ENCODE measurements at places on chromosomes 7 and 10.

GRCh38 chr10:78759456-78760120 lies 309.2 kb upstream of the ZMIZ1 start:
- DNase-seq, result no peak

DNA sequence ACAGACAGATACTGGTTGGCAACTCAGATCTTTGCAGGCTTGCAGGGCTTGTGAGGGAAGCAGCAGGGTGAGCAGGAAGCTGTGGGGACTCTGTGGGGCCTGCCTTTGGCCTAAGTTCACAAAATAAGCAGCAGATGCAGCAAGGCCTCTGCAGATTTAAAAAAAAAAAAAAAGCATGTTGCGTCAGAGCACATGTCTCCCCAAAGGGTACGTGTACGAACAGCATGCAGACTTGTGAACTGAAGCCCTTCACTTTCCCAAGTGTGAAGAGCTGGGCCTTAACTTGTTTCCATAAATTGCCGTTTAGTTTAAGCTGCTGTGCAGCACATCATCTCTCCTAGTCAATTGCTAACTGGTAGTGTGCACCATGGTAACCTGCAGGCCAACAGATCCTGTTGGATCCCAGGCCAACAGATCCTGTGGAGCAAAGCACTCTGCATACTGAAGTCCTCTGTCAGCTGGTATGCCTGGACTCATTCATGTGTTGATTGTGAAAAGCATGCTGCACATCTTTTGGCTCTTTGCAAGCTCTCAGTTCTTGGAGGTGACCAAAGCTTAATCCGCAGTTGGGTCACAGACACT lies 10.8 kb upstream of the XPNPEP1 start:
- DNase-seq, result no peak

GRCh38 chr7:65722361-65722792 lies 150.5 kb upstream of the VKORC1L1 start:
- peak; percentile 77 for DNase-seq

DNA sequence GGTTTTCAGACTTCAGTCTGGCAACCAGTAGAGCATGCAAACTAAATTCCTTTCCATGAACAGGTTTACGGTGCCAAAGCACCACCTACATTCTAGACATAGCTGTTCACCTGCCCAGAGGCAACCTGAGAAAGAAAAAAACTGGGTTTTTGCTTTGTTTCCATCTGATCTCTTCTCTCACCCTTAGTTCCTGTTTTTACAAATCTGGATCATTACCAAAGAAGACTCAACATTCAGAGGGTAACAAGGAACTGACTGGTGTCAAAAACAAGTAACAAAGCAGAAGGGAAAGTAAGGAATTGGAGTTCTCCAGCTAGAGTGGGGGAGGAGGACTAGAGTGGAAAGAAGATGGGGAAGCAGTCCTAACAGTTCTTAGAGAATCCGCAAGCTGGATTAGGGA lies 36.4 kb downstream of the CPVL start:
- no peak for DNase-seq

DNA sequence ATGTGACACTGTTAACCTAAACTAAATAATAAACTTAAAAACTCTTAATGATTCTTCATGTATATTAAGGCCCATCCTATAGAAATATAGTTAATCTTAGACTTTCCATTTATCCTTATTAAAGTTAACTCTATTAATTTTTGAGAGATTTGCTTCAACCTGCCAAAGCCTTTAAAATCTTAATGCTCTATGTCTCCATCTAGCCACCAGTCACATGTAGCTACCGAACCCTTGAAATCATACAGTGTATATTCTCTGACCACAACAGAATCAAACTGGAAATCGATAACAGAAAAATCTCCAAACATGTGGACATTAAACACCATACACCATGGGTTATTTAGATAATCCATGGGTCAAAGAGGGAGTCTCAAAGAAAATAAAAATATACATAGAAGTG lies 51.9 kb downstream of the ASZ1 start:
- no peak for DNase-seq

DNA sequence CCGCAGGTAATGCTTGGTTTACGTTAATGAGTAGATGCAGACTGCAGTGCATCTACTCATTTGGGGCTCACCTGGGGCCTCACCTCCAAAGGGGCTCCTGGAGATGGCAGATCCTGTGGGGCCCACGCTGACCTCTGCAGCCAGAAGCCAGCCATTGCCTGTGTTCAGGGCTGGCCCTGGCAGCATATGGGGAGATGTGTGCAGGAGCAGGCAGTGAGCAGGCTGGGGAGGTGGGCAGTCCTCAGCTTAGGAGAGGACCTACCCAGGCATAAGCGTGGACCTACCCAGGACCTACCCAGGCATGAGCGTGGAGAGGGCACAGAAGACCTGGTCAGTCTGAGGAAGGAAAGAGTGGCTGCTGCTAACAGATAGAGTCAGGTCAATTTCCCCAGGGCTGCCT lies 178.5 kb downstream of the PTPRN2 start:
- DNase-seq, result no peak

GRCh38 chr7:143448429-143448828 lies 5.2 kb downstream of the TAS2R60 start:
- no peak for DNase-seq

DNA sequence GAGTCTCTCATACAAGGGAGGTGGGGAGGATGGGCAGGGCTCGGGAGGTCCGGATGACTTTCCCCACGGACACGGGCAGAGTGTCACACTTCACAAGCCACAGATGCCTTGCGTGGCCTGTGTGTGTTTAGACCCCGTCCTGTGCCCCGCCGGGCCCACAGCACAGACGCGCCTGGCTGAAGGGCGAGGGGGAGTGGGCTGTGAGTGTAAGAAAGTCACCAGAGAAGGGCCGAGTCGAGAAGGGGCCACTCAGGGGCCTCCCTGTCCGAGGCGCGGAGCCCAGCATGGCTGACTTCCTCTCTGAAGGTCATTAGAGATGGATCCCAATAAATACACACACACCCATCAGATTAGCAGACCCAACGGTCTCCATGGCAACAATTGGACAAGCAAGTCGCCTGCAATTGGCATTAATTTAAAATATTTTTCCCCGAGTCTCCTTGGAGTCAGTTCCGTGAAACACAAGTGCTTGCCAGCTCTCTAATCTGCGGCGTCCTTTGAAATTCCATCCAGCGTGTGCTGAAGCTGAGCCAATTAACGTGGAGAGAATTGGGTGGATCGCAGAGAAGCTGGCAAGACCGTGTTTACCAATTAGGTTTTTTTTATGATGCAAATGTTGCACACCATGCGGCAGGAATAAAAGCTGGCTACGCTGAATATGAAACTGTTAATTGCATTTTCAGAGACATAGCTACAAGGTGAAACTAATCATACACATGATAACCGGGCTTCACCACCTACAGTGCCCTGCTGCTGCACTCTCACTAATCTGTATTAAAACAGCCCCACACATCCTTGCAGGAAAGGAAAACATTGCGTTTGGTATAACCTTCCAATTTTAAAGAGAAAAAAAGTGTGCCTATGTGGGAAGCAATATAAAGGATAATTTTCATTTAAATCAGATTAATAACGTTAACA lies 571.2 kb downstream of the PTPRN2 start:
- DNase-seq, result no peak

GRCh38 chr7:17289074-17289645 lies 9.3 kb upstream of the AHR start:
- DNase-seq, result no peak

DNA sequence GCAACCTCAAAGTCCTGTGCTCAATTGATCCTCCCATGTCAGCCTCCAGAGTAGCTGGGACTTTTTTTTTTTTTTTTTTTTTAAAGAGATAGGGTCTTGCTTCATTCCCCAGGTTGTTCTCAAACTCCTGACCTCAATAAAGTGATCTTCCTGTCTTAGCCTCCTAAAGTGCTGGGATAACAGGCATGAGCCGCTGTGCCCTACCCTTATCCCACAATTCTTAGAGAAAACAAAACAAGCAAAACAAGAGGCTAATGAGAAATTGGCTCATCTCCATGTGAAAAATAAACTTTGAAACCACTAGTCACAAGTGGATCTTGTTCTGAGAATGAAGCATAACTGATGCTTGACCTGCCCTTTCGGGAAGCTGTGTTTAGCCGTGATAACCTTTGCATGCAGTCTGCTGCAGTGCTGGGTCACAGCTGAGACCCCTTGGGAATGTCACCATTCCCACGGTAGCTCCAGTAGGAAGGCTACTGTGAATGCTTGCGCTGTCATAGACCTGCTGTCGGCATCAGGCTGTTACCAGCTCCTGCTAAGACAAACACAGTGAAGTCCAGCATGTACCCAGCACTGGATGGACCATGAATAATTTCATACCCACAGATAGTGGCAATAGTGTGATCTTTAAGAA lies 290.7 kb upstream of the KIAA1217 start:
- no peak for DNase-seq

DNA sequence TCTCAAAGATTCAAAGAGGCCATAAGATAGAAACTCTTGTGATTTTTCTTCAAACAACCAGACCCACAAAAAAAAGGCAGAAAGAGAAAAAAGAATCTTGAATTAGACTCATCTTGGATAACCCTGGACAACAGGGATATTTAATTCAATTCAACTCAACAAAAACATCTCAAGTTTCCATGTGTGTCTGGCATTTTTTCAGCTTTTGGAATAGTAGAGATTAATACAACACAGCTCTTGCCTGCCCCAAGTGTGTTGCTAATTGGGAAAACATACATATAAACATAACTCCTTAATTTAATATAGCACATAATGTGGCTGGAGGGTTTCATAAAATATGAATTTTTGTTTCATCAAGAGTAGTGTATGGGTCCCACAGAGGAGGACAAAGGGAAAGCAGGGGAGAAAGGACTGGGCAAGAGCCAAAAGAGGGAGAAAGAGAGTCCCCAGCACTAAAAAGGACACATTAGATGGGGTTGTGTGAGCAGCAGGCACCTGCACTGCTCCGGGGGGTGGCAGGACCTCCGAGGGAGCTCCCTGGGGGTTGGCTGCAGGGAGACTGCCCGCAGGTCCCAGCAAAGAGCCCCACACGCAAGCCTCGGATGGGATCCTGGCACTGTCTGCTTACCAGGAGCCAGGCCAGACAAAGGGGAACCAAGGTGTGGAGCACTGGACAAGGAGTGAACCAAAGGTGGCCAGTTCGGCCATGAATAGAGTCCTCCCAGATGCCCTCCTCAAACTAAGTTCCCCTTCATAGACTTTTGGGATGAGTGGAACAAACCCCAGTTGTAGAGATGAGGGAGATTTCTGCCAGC lies 65.6 kb upstream of the TMEM72 start:
- DNase-seq, result no peak

DNA sequence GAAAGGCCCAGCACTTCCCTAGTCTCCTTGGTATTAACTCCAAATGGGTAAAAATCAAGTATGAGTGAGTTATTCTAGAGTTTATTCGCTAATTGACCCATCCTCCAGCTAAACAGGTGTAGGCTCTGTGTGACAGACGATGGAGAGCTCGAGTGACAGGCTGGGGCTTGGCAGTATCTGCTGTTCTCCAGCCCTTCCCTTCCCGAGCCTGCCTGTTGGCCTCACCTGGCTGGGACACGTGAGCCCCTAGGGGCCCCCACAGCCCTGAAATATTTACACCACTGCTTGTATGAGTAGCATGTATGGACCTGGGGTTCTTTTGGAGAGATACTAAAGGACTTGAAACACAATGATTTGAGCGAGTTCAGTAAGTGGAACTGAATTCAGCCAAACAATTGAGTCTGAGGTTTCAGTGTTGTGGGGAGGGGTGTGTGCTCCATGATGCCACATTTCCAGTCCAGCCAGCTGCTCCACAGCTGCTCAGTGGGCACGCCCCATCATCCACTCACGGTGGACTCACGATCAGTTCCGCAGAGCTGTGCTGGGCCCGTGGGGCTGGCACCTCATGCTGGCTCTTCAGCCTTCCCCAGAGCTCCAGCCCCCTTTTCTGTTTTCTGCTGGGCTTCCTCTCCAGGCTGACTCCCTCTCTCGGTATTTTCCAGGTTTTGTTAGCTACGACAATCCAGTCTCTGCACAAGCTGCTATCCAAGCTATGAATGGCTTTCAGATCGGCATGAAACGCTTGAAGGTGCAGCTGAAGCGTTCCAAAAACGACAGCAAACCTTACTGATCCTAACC lies 283.0 kb downstream of the USP6NL start:
- no peak for DNase-seq

GRCh38 chr7:67008260-67008659 lies 11.6 kb downstream of the TYW1 start:
- no peak for DNase-seq

GRCh38 chr7:37408291-37409228 lies 40.1 kb downstream of the ELMO1 start:
- DNase-seq, result no peak

DNA sequence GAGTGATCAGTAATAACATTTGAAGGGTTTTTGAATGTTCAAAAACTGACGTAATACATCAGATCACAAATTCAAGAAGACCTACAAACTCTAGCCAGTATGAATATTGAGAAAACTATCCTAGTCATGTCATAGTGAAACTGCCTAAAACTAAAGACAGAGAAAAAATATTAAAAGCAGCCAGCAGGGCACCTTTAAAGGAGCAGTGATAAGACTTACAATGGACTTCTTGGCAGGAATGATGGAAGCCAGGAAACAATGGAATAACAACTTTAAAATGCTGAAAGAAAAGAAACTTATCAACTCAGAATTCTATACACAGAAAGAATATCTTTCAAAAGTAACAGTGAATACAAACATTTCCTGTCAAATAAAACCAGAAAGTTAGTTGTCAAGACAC lies 78.3 kb upstream of the CTBP2 start:
- no peak for DNase-seq

- no peak for DNase-seq
Observed at GRCh38 chr10:68082872-68083271, 7.8 kb upstream of the HERC4 start.

DNA sequence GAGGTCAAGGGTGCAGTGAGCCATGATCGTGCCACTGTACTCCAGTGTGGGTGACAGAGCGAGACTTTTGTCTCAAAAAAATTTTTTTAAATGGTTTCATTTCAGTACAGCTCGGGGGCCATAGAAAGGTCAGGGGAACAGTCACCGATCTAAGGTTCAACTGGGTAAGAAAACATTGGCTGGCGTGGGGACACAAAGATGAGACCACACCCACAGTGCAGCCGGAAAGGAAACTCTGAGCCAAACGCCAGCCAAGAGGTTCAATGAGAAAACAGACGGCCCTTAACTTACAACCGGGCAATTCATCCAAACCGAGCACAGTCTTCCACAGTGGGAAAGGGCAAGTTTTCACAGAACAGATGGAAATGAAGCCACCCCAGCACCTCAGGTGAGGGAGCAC lies 65.1 kb downstream of the SLC37A3 start:
- no peak for DNase-seq

DNA sequence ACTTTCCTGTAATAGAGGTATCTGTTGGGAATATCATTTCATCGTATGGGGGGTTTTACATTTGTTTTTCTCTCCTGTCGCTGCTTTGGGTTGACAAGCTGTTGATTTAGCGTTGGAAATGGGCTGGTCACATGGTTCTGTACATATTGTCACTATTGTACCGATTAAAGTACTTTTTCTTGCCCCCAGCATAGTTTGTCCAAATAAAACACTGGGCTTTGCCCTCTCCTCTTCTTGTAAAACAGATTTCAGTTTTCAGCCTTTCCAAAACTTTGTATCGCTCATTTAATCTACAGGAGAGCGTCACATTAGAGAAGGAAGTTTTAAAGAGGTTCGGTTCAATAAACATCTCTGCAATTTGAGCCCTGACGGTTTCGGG lies 4.0 kb downstream of the BMI1 start:
- DNase-seq, result no peak
